Stimulated activated naive B cell treated with anti-CD40 and anti-IgM and Interleukin-4, amounts not matched to agents 10 μg/mL and 1 μg/mL and 100 μg/mL, for 72 hours (primary cell): ENCODE measurements at places on chromosomes 11 and 22.

DNA sequence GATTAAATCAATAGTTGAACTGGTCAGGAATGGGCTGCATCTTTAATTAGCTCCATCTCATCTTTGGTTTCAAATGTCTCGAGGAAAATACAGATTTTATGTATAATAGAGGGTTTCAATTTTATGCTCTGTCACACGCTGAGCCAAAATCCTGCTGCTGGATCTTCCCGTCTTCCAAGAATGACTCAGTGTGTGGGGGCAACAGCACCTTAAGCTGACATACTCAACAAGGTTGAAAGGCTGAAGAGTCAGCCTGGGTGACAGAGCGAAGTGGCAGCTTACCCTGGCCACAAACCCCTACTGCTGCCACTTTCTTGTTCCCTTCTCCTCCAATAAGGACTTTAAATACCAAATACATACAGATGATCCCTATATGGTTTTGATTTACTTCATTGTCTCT, 9.0 kb upstream of the PCF11 start:
- H3K4me1 ChIP-seq, result peaks cover 2% of the 10 kb centered on the region
- H3K27me3 ChIP-seq, result no peaks in the 10 kb centered on the region
- H3K36me3 ChIP-seq, result no peaks in the 10 kb centered on the region

- H3K4me1 ChIP-seq, result no peaks in the 10 kb centered on the region
- no peaks in the 10 kb centered on the region for H3K27me3 ChIP-seq
- peaks cover 50% of the 10 kb centered on the region for H3K36me3 ChIP-seq
- no peak overlapping the region for H3K4me3 ChIP-seq
- no peak for DNase-seq
Measured at GRCh38 chr11:16871368-16871767, 132.9 kb downstream of the C11orf58 start.

- no peak for DNase-seq
- no peak overlapping the region for H3K4me3 ChIP-seq
- H3K27me3 ChIP-seq, result peaks cover 9% of the 10 kb centered on the region
- no peak overlapping the region for H3K27ac ChIP-seq
Measured at GRCh38 chr11:36077886-36078685, 134.2 kb downstream of the LDLRAD3 start.

- no peak overlapping the region for H3K27ac ChIP-seq
- no peak overlapping the region for H3K4me3 ChIP-seq
- H3K36me3 ChIP-seq, result no peaks in the 10 kb centered on the region
Measured at GRCh38 chr11:77100166-77101042, 2.2 kb upstream of the OMP start.
